ENCODE measurements at places on chromosomes 6 and 20.

DNA sequence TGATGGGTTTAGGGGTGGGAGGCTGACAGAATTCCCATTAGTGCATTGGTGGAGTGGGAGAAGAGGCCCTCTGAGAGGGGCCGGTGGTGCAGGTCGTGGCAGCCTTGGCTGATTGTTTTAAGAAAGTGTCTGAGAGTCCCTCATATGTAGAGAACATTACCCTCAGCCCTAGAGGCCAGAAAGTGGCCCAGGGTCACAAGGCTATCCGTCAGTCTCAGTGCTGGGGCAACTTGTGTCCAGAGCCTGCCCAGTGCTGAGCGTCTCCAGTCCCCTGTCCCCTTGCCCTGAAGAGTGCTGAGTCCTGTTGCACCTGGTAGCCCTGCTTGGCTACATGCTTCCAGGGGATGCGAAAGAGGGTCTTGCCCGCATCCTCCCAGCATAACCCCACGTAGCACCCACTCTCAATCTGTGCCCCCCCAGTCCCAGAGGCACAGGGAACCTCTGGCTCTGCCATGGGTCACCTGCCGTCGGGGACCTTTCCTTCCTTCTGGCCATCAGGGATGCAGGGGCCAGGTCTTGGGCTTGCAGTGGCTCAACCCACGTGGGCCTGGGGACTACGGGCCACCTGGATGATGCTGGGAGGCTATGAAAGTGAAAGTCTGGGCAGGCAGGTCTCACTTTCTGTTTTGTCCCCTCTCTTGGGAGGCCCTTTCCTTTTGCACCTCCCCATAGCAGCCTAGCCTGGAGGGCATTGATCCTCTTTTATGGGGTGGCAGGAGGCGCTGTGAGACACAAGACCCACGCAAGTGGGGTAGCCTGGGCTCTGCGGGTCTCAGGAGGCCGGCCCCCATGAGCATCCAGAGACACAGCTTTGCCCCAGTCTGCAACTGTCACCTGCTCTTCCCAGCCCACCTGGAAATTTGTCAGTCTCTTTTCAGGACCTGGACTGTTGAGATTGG, 12.2 kb downstream of the DUSP15 start:
- no peak for DNase-seq

DNA sequence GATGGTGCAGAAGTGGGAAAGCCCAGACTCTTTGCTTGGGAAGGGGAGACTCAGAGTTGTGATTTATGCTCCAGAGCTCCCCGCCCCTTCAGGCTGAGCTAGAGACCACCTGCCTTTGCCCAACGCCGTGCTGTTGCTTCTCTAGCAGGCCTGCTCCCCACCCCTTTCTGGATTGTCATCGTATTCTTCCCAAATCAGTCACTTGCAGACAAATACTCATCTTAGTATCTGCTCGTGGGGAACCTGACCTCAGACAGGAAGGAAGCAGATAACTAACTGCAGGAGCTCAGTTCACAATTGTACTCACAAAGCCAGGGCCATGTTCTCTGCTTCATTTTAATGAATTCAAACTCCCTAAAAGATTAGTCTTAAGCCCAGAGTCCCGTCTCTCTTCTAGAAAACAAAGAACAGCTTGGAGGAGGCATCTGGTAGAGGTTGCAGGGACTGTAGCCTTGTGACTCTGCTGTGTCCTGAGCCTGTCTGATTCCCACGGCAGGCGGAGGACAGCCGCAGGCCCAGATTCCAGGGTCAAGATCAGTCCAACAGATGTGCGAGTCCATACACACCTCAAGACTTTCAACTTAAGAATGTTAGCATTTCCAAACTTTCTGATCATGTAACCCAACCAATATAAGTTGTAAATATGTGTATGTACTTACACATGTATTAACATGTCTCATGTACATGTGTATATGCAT, 57.2 kb upstream of the GGTLC1 start:
- no peak for DNase-seq

- no peak for DNase-seq
These were observed 25.1 kb upstream of the RPP40 start for GRCh38 chr6:5028921-5029320.

DNA sequence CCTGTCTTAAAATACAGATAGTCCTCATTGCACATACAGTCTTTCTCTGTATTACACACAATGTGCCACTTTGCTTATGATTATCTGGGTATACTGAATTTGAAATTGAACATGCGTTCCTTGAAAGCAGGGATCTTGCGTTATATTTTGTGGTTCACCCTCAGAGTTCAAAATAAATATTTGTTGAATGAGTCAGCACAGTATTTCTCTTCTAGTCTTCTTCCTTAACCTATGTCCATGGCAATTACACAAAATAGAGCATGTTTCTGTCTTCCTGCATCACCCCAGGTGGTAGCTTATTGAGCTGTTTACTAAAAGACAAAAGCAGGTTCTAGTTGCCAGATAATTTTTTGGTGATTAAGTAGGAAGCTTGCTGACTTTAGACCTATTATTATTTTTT, 272.9 kb upstream of the FERMT1 start:
- DNase-seq: no peak

DNA sequence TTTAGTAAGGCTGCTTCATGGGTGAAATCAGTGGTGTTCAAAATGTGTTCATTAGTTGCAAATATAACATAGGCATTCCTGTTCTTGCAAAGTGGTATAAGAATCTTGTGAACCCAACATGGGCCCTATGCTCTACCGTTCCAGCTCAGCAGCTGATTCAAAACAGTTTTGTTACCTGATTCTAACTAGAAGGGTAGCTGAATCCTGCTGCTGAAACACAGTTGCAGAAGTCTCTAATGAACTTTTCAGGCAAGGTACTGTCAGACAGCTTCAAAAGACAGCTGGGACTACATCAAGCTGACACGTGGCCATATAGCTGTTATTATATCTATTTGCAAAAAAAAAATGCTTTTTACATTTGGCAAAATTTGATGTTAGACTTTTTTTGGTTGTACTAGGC, 22.7 kb downstream of the THEMIS start:
- DNase-seq: no peak

DNA sequence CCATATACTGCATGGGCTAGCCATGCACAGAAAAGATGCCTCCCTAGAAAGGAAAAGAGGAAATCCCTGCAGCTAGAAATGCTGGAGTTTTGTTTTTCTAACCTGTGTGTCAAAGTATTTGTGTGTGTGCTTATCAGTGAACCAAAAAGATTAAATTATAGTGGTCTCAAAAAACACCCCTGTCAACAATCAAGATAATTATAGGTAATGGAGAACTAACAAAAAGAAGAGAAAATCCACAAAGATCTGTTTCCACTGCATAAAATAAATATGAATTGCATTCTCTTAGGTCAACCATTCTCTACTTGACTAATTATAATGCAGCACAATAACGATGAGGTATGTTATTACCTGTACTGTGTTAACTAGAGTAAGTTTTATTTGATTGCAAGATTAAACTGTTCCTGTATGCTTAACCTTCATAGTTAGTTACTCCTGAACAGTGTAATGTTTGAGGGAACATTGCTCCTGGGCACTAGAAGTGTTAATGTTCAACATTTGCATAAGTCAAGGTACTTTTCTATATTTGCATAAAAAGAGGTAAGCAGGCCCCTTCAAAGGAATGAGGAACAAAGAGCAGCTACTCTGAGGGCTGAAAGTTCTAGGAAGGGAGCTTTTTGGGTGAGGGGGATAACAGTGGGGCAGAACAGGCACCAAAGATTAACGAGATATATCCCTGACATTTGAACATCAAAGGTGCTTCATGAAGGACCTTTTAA, 212.1 kb downstream of the BTBD9 start:
- no peak for DNase-seq

Measured in left ventricle myocardium inferior (tissue), 1 donor.